ENCODE measurements at places on chromosomes 6 and 20. TPM values are rescaled to one million over a fixed set of nuclear protein-coding genes. Genes with fewer than 3 reads are reported as not detected.
A peak's percentile ranks its signal among the peaks of the same experiment; 100 is the strongest.

DNA sequence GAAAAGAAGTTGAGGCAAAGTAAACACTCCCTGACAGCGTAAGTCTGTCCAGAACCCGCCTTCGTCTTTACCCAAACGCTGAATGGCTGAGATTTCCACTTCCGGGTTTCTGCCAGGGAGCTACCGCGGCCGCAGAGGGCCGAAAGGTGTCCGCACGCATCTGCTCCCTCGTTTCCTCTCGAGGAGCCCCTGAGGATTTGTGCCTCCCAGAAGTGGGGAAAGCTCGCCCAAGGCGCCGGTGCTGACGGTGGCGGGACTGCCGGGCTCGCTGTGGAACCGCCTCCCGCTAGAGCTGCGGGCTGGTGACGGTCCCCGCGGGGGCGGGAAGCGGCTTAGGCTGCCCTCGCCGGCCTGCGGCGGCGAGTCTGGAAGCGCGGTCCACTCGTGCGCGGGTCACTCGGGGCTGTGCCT, 1760.2 kb upstream of the DEFB115 start:
- peak; percentile 52 for DNase-seq
- H3K27ac ChIP-seq = peak overlapping the region; percentile 74
- no peaks in the 10 kb centered on the region for H3K36me3 ChIP-seq
- no peaks in the 10 kb centered on the region for H3K4me1 ChIP-seq

DNA sequence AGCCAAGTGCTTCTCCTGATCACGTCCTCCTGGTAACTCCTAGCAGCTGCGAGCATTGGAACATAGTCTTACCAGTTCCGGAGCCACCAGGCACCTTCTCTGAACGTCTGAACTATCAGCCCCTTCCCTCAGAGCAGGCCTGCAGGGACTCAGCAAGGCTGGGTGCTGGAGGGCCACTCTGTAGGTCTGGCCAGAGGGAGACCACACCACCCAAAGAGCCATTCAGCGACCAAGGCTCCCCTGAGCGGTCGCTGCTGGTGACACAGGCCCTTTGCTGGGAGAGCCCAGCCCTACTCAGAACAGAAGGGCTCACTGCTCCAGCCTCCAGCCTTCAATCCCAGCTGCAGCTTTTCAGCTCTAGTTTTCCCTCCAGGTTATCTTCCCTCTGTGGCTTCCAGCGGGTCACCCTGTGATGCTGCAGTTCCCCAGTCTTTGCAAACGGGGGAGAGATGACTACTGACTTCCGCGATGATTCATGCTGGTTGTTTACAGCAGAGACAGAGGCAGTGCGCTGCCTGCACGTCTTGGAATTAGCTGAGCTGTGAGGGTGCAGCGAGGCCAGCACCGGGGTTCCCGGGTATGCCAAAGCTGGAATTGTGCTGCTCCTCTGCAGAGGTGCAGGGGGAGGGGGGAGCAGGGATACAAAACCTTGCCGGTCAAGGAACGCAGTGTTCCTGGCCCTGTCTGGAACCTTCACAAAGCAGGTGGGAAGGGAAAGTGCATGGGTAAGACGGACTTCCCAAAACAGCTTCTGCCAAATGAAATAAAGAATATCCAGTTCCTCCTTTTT, 161.4 kb downstream of the LY86 start:
- H3K4me3 ChIP-seq = no peak overlapping the region
- no peaks in the 10 kb centered on the region for H3K27me3 ChIP-seq
- H3K27ac ChIP-seq = no peak overlapping the region
- peaks cover 19% of the 10 kb centered on the region for H3K4me1 ChIP-seq
- DNase-seq = peak; percentile 51

- no peak overlapping the region for H3K4me3 ChIP-seq
- H3K36me3 ChIP-seq = no peaks in the 10 kb centered on the region
- DNase-seq = no peak
- no peaks in the 10 kb centered on the region for H3K27me3 ChIP-seq
Observed at GRCh38 chr20:32263398-32263954, 14.0 kb upstream of the KIF3B start.

DNA sequence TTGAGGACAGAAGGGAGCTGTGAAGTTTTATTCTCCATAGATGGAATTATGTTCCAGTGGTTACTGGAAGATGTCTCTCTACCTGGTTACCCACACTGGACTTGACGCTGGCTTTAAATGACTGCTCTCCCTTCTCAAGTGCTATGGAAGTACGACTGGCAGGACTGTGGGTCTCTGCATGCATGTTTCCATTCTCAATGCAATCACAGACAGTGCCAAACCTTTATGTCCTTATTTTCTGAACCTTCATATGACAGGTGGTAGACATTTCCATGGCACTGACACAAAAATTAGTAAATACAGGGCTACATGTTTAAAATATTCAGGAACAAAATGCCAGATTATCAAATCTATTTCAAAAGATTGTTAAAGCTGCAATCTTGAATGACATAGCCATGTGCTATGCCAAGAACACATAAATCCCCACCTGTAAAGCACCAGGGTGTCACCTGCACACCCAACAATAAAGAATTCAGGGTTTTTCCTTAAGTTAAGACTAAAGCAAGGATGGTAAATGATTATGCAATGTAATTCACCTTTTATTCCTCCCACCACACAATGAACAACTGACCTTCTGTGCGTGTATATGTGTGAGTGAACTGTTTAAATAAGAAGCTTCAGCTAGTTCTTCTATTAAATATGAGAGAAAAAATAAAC, 153.3 kb upstream of the ENPP5 start:
- no peak overlapping the region for H3K27ac ChIP-seq
- no peak for DNase-seq
- H3K27me3 ChIP-seq = no peaks in the 10 kb centered on the region
- H3K4me3 ChIP-seq = no peak overlapping the region
- no peaks in the 10 kb centered on the region for H3K36me3 ChIP-seq

GRCh38 chr6:155418017-155418761, 37.5 kb downstream of the NOX3 start:
- H3K27me3 ChIP-seq = no peaks in the 10 kb centered on the region
- DNase-seq = peak; percentile 46
- H3K36me3 ChIP-seq = no peaks in the 10 kb centered on the region
- H3K27ac ChIP-seq = peak overlapping the region; percentile 39

The B3GAT2 gene
- not detected for total RNA-seq

DNA sequence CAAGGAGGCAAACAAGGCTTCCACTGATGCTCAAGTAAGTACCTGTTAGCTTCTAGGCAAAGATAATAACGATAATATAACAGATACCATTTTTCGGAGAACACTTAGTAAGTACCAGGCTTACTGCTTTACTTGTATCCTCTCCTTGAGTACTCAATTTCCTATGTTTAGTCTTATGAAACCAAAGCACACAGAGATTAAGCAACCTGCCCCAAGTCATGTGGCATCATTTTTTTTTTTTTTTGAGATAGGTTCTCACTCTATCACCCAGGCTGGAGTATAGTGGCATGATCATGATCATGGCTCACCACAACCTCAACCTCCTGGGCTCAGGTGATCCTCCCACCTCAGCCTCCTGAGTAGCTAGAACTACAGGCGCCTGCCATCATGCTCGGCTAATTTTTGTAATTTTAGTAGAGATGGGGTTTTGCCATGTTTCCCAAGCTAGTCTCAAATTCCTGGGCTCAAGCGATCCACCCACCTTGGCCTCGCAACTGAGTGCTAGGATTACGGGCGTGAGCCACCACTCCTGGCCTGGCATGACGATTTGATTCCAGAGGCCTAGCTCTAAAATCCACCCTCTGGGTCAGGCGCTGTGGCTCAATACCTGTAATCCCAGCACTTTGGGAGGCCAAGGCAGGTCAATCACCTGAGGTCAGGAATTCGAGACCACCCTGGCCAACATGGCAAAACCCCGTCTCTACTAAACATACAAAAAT, 14.0 kb downstream of the SPAG4 start:
- no peaks in the 10 kb centered on the region for H3K4me1 ChIP-seq
- H3K27ac ChIP-seq = no peak overlapping the region
- no peaks in the 10 kb centered on the region for H3K27me3 ChIP-seq
- H3K4me3 ChIP-seq = no peak overlapping the region
- peaks cover 42% of the 10 kb centered on the region for H3K36me3 ChIP-seq
- DNase-seq = no peak

The PAX1 gene
- not detected for total RNA-seq

The ZNF391 gene
- total RNA-seq = 3.7 TPM

GRCh38 chr6:69138893-69139494, 503.9 kb downstream of the ADGRB3 start:
- DNase-seq = no peak
- no peaks in the 10 kb centered on the region for H3K4me1 ChIP-seq
- H3K36me3 ChIP-seq = no peaks in the 10 kb centered on the region
- H3K27me3 ChIP-seq = no peaks in the 10 kb centered on the region

GRCh38 chr6:151822252-151823111, 15.0 kb downstream of the ESR1 start:
- DNase-seq = no peak
- H3K36me3 ChIP-seq = no peaks in the 10 kb centered on the region
- H3K27me3 ChIP-seq = no peaks in the 10 kb centered on the region

DNA sequence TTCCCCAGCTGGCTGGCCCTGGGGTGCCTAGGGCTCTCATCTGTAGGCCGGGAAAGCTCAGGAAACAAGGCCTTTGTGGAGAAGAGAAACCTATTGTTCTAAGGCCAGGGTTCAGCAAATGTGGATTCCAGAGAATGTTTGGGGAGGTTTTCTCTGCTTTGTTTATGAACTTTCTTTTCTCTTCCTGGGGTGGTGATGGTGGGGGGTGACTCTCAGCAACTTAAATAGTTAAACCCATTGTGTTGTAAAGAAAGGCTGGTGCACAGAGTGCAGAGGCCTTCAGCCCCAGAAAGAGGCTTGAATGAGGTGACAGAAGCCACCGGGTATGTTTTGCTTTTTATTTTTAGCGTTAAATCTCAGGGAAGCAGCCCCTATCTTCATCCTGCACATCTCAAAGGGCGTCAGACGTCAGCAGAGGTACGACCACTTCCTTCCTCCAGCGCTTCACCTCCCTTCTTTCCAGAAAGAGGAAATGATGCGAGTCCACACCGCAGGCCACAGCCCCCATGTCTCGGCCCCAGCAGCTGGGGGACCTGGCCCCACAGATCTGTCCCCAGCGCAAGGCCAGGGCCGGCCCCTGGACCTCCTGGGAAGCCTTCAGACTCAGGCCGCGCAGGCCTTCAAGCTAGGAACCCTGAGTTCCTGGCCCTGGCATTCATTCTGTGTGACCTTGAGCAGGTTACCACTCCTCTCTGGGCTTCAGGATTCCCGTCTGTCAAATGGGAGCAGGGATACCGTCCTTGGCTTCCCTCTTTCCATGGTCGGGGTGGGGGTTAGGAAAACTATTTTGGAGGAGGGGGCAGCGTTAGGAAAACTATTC, 605 bp upstream of the PPP1R16B start:
- peaks cover 14% of the 10 kb centered on the region for H3K4me1 ChIP-seq
- H3K27me3 ChIP-seq = no peaks in the 10 kb centered on the region
- H3K27ac ChIP-seq = peak overlapping the region; percentile 58
- peak overlapping the region; percentile 42 for H3K4me3 ChIP-seq
- no peaks in the 10 kb centered on the region for H3K36me3 ChIP-seq
- DNase-seq = no peak
